ENCODE measurements at places on chromosomes 2 and 18.

- DNase-seq: no peak
Measured at GRCh38 chr18:79092874-79093273, 23.7 kb downstream of the ATP9B start.

GRCh38 chr2:1607971-1608688, 136.2 kb downstream of the PXDN start:
- DNase-seq: no peak

- no peak for DNase-seq
Measured at GRCh38 chr2:204971206-204971907, 426.1 kb downstream of the PARD3B start.

DNA sequence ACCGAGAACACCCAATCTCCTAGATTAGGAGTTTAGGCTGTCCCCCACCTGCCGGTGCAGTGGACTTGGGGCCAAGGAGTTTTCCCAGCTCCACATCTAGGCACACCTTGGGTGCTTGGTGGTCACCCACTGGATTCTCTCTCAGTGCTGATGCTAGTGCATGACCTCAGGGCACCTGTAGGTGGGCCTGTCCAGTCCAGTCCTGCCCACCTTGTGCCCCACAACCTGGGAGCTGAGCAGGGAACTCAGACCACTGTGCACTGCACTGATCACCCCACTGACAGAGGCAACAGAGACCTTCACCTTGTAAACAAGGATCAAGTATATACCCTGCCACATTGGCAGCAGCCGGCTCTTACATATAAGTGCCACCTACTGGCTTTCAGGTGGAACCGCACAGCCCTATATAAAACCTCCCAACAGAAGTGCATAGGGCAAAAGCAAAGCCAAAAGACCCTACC, 12.7 kb upstream of the CDH19 start:
- DNase-seq: no peak

GRCh38 chr2:205141381-205141780, 540.9 kb upstream of the NRP2 start:
- DNase-seq: no peak

- DNase-seq: no peak
Measured at GRCh38 chr2:239381709-239382134, 19.1 kb downstream of the HDAC4 start.

DNA sequence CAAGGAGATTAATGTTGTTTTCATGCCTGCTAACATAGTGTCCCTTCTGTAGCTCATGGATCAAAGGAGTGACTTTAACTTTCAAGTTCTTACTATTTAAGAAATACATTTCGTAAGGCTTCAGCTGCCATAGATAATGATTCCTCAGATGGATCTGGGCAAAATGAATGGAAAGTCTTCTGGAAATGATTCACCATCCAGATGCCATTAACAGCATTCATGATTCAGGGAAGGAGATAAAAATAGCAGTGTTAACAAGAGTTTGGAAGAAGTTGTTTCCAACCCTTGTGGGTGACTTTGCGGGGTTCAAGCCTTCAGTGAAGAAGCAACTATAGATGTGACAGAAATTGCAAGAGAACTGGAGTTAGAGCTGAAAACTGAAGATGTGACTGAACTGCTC, 17.0 kb downstream of the VRK2 start:
- DNase-seq: no peak

All from stimulated activated CD4-positive, alpha-beta T cell treated with anti-CD3 and anti-CD28 coated beads, Interleukin-1b, Interleukin-23, amount 100 ng/mL, for 4 hours (primary cell).